ENCODE measurements at places on chromosomes 16 and 17.

GRCh38 chr17:63189082-63189481 is 223.0 kb downstream of the TANC2 start:
- no peak for DNase-seq

- DNase-seq = no peak
These were observed 11.9 kb upstream of the SHCBP1 start for GRCh38 chr16:46632778-46633733.

DNA sequence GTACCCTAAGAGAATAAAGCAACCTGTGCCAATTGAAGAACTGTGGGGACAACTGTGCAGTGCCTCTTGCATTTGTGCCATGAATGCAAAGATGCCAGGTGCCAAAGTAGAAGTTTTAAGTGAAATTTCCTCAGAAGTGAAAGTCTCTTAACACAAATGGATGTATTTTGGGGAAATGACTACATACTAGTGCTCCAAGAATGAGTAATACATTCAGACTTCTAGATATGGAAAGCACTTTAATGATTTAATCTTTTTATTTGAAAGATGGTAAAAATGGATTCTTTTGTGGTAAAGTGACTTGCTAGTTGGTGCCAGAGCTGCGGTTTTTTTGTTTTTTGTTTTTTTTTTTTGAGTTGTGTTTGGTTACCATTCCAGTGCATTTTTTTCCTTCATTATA is 15.0 kb downstream of the UTP18 start:
- DNase-seq = peak; percentile 53

- no peak for DNase-seq
These were observed 122.5 kb downstream of the XYLT1 start for GRCh38 chr16:17348042-17348783.

DNA sequence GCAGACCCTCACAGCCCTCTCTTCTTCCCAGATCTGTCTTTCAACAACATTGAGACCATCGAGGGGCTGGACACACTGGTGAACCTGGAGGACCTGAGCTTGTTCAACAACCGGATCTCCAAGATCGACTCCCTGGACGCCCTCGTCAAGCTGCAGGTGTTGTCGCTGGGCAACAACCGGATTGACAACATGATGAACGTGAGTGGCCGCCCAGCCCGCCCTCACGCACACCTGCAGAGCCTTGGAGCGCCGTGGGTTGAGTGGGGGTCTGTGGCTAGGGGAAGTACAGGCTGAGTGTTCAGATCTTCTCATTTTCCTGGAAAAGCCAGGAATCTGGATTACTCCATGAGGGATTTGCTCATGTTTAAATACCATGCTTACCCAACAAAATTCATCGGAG is 15.2 kb downstream of the DRC3 start:
- no peak for DNase-seq

GRCh38 chr16:46918905-46919792 is 35.0 kb downstream of the GPT2 start:
- DNase-seq = no peak

- no peak for DNase-seq
These were observed 3.5 kb downstream of the TBX2 start for GRCh38 chr17:61402978-61403800.

DNA sequence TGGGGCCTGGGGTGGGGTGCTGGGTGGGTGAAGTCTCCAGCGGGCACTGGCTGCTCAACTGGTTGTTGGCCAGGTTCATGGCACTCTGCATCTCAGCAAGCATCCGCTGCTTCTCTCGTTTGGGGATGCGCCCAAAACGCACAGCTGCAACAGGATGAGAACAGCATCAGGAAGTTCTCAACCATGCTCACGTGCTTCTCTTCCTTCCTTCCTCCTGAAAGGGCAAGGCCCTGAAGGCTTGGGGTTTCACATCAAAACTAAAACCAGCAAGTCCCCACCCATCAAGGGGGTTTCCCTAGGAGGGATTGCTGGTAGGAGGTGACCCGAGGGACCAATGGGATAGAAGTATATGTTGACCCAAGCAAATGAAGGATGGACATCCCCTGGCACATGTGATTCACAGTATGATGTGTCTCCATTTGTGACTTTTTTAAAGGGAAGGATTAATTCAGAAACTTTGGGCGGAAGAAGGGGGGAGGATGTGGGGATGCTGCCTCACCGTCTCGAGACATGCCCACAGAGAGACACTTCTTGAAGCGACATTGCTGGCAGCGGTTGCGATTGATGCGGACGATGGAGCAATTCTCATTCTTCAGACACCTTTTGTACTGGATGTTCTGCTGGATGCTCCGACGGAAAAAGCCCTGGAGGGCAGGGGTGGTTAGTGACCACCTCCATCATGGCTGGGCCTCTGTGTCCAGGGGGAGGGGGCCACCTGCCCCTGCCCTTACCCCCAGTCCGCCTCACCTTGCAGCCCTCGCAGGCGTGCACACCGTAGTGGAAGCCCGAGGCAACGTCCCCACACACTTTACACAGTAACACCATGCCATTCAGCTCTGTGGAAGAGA is 4.2 kb downstream of the NR1D1 start:
- DNase-seq = no peak

DNA sequence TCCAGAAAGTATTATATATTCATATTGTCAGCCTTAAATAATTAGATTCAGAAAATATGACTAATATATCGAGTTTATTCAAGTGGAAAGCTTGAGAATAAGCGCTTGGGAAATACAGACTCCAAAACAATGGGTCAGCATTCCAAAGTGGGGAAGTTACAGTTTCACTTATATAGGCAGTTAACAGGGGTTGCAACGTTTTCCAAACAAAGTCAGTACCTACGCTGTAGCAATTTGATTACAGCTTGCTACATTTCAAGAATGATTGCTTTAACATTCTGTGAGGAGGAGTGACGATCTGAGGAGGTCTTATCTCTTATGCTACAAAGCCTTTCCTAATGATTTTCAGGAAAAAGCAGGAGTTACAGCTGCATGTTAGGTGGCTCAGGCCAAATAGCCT is 34.2 kb upstream of the HS3ST3A1 start:
- DNase-seq = peak; percentile 83

DNA sequence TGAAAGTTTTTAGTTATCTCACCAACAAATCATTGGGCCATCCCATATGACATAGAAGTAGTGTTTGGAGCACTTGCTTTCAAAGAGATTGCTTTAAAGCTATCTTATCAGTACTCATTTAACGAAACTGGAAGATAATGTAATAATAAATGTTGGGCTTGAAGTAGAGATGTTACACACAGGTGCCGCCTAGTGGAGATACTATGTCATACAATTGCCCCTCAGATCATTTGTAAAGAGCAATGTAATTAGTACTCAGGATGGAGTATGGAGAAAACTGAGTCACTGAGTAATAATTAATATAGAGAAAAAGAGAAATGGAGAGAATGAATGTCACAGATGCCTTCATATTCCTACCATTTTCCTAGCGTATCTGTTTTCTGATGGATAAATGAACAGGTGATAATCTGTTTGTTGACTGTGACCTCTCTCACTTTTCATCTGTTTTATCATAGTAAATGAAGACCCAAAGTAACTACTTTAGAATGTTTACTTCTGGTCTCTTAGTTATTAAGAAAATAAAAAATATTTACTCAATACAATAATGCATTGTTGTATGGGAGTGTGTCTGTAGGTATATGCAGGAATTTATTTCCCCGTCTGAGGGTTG is 80.4 kb downstream of the EFCAB5 start:
- DNase-seq = no peak

DNA sequence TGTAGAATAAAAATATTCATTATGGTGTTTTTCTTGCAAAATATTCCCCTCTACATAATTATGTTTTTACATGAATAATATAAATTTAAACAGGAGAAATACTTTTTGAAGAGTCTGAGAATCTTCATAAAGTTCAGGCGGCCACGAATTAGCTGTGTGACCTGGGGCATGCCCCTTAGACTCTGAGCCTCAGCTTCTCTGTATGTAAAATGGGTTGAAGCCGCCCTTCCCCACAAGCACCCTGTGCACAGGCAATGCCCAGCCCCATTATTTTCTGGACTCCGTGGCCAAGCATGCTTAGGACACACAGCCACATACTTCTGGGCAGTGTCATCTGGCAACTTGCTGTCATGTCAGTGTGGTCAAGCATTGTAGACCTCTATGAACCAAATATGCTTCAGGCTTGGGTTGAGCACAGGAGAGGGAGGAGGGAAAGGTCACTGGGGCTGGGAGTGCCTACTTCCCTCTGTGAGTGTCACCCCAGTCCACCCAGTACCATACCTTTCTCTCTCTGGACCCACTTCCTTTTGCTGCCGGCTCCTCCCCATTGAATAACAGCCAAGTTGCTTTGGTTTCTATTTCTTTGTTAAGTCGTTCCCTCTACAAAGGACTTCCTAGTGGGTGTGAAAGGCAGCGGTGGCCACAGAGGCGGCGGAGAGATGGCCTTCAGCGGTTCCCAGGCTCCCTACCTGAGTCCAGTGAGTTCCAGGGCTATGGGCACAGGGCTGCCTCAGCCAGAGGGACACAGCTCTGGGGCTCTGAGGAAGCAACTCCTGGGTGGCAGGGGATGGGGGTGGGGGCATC is at the start of gene LGALS9:
LGALS9 (plus strand) TSS at position 582 of the 804 bp plus-strand sequence; CDS start at position 660, 78 bp downstream.
- DNase-seq = no peak

- peak; percentile 39 for DNase-seq
These were observed 6.0 kb upstream of the CPD start for GRCh38 chr17:30372755-30373154.

- no peak for DNase-seq
These were observed 538 bp upstream of the RAPGEFL1 start for GRCh38 chr17:40176754-40177110.

- peak; percentile 89 for DNase-seq
These were observed 28.4 kb downstream of the HAPSTR1 start for GRCh38 chr16:9119795-9120194.

GRCh38 chr16:12620150-12620549 is 183.5 kb downstream of the CPPED1 start:
- DNase-seq = no peak

- no peak for DNase-seq
These were observed 60.8 kb upstream of the CLEC18A start for GRCh38 chr16:69890114-69890891.

GRCh38 chr17:43587647-43588046 is 41.5 kb upstream of the ETV4 start:
- no peak for DNase-seq

GRCh38 chr17:9125722-9126121 is 104.4 kb downstream of the NTN1 start:
- no peak for DNase-seq

GRCh38 chr17:42101513-42102292 is 3.4 kb upstream of the ZNF385C start:
- no peak for DNase-seq

GRCh38 chr17:1354030-1354429 is 46.0 kb downstream of the YWHAE start:
- DNase-seq = no peak

GRCh38 chr16:50067290-50067853 is 1.6 kb downstream of the HEATR3 start:
- no peak for DNase-seq

DNA sequence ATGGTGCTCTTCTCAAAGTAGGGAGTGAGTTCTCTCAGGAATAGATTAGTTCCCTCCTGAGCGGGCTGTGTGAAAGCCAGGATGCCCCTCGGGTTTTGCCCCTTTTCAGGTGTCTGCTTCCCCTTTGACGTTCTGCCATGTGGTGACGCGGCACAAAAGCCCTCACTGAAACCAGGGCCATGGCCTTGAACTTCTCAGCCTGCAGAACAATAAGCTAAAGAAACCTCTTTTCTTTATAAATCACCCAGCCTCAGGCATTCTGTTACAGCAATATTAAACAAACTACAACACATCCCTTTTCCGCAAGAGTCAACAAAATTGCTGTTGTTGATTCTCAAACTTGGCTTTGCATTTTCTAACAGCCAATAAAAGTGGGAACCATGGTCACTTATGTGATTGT is 15.5 kb upstream of the CACNG5 start:
- DNase-seq = no peak

DNA sequence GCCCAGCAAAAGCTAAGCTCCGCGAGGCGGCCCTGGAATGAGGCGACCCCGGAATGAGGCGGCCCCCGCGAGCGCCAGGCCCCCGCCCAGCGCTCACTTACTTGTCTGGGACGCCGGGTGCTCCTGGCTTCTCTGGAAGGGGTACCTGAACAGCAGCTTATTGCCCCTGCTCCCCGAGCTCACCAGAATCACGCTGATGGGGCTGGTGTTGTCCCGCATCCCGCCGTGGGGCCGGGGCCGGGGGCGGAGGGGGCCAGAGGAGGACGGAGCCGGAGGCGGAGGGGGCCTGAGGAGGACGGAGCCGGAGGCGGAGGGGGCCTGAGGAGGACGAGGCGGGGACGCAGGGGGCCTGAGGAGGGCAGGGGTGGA is 440 bp downstream of the NPRL3 start:
- DNase-seq = no peak

GRCh38 chr17:50945779-50946222 is 79.6 kb upstream of the TOB1 start:
- no peak for DNase-seq

DNA sequence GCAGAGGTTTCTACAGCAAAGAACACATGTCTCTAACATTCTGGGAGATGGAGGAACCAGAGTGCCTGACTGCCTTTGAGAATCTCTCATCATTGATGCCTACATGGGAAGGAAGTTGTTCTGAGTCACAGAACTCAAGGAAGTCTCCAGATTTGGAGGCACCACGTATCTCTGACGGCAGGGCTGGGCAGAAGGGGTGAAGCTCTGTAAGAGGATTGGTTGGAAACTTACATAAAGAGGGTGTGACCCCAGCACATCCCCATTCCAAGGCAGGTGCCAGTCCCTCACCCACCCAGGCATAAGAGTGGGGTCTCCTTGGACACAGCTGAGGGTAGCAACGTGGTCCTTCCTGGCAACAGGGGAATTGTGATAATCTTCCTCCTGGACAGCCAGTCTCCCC is 17.4 kb downstream of the TNFRSF13B start:
- no peak for DNase-seq

DNA sequence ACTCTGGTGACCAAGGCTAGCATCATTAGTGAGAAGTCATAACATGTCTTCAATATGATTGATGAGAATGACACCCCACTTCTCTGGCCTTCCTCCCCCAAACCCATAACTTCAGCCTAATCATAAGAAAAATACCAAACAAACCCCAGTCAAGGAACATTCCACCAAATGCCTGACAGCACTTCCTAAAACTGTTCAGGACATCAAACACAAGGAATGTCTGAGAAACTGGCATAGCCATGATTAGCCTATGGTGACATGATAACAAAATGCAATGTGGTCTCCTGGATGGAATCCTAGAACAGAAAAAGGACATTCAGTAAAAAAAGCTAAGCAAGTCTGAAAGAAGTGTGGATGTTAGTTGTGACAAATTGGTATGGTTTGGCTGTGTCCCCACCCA is 24.7 kb upstream of the TBX4 start:
- DNase-seq = no peak

Data from HS-5 (cell line).